ENCODE measurements at places on chromosomes 13 and 19.

- no peak for DNase-seq
Observed at GRCh38 chr19:12912571-12912970, 6.5 kb downstream of the SYCE2 start.

- DNase-seq, result peak; percentile 19
Observed at GRCh38 chr13:29561918-29562317, 33.6 kb downstream of the SLC7A1 start.

GRCh38 chr19:16062789-16063188, 13.5 kb upstream of the TPM4 start:
- DNase-seq, result peak; percentile 59

DNA sequence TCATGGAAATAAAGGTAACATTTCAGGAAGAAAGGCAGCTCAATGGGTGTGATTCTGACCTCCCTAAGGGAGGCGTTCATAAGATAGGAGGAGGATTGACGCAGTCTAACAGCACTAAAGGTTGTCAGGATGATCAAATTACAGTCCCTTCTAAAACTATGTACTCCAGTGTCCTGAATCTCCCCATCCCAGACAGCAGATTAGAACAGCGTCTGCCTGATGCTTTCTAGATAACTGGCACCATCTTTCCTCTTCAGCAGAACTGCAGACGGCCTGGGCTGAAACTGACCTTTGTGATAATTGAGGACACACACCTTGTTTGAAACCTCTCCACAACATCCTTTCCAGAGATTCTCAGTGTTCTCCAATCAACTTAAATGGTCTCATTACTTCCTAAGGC, 25.5 kb upstream of the SACS start:
- no peak for DNase-seq

DNA sequence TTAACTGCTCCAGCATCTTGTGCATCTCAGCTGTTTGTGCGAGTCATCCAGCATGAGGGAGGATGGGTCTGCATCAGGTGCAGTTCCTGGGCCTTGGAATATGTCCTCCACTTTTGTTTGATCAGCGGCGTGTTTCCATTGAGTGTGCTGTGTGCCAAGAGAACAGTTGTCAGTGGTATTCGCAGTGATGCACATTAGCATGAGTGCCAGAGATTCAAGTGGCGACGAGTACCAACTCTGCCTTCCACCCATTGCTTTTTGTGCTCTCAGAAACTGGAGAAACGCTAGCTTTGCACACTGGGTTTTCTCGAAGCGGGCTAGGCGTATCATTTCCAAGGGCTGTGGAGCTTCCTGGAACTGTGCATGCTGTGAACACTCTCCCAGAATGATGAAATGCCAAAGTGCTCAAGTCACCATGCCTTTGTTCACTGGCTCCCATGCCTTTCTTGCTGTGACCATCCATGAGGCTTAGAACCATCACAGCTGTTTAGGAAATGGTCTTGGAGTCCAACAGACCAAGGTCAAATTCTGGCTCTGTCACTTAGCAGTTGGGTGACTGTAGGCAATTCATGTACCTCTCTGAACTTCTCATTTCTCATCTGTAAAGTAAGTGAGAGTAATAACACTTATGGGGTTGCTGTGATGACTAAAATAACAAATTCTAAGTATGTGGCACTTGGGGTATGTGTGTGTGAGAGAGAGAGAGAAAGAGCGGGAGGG, 18.4 kb downstream of the LRCH1 start:
- peak; percentile 71 for DNase-seq

GRCh38 chr13:107907065-107907805, 308.1 kb downstream of the LIG4 start:
- DNase-seq, result peak; percentile 12

- DNase-seq, result no peak
Observed at GRCh38 chr19:41341669-41342490, 11.8 kb downstream of the TGFB1 start.

DNA sequence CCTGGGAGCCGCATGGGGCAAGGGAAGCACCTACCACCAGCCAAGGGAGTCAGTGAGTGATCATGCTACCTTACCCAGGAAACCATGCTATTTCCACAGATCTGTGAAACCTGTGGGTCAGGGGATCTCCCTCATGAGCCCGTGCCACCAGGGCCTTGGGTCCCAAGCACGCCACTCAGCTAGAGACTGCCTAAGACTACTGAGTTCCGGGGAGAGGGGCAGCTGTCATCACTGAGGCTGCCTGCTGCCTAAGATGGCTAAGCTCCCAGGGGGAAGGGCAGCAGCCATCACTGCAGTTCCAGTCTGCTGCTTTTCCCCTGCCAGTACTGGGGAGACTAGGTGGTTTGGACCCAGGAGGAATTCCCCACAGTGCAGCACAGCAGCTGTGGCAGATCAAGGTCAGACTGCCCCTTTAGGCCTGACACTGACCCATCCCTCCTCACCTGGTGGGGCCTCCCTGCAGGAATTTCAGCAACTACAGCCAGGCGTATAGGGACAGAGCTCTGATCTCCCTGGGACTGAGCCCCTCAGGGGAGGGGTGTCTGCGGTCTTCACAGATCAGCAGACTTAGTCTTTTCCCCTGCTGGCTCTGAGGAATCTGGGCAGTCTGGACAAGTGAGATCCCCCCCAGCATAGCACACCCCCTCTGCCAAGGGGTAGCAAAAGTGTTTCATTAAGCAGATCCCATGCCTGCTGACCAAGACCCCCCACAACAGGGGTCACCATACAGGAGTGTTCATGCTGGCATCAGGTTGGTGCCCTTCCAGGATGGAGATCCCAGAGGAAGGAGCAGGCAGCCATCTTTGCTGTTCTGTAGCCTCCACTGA, 26.9 kb downstream of the VSTM2B start:
- no peak for DNase-seq

GRCh38 chr13:63345835-63346234, 1930.2 kb upstream of the PCDH20 start:
- DNase-seq, result no peak

GRCh38 chr19:4081441-4082129, 14.9 kb upstream of the ZBTB7A start:
- DNase-seq, result no peak

- DNase-seq, result peak; percentile 83
Observed at GRCh38 chr19:40797963-40798682, 868 bp upstream of the EGLN2 start.

DNA sequence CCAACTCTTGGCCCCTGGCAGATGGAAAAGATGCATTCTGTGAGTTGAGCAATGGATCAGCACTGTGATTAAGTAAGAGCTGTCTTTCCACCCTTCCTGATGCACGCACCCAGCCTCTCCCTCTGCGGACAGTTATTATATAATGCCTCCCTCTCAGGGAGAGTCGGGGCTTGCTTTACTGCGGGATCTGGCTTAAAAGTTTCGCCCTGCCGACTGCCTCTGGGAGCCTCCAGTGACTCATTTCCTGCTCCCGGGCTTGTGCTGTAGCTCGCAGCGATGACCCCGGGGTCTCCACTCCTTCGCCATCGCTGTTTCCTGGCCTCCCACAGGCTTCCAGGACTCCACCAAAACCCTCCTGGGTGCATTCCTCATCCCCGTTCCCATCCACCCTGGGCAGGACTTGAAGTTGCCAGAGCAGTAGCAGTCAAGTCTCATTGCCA, 107.4 kb upstream of the SLC7A1 start:
- DNase-seq, result peak; percentile 97
